Inflammatory macrophage treated with lipopolysaccharide for 1 hour (primary cell): ENCODE measurements at places on chromosomes 6 and 20.

DNA sequence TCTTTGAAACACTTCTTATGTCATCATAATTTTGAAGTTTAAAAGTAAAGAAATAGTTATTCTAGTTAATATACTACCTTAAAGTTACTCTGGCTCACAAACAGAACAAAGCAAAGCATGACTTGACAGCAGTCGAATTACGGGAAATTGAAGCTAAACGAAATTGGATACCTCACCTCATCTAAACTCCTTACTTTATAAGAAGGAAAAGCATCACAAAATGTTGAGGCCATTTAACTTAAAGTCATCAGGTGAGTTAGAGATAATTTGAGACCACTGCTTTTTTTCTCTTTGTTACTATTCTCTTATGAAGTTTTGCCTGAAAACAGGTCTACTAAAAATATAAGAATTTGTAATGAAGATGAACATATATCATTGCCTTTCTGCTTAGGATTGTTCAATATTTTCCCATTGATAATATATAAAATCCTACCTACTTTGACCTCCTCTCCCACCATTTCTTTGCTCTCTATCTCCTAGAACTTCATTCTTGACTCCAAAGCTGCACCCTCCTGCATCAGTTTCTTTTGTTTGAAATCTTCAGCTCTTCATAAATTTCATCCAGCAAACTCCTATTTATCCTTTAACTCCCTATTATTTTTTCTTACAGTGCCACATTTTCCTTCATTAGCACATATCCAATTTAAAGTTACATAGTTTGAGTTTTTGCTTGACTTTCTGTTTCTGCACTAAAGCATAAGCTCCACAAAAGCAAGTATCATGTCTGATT lies 510.7 kb upstream of the ZNF337 start:
- DNase-seq: no peak

DNA sequence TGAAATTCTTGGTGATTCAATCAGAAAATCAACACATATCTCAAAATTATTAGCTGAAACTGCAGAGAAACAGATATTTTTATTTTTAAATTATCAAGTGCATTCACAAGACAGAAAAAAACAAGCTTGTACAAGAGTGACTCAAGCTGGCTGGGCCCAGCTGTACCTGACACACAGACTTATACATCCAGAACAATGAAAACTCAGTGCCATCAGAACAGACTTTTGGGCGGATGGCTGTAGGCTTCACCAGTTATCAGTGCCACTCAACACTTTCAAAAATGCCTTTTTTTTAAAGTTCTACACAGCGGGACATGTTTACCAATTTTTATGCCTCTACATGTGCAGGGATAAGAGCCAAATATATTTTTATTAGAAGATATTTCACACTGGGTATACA lies 102.8 kb downstream of the MYB start:
- DNase-seq: no peak

- DNase-seq: peak; percentile 89
Observed at GRCh38 chr20:58691773-58692578, 624 bp upstream of the NPEPL1 start.

- no peak for DNase-seq
Observed at GRCh38 chr20:931401-931800, 15.3 kb upstream of the ANGPT4 start.

GRCh38 chr6:15793288-15793687 lies 130.5 kb upstream of the DTNBP1 start:
- DNase-seq: no peak

DNA sequence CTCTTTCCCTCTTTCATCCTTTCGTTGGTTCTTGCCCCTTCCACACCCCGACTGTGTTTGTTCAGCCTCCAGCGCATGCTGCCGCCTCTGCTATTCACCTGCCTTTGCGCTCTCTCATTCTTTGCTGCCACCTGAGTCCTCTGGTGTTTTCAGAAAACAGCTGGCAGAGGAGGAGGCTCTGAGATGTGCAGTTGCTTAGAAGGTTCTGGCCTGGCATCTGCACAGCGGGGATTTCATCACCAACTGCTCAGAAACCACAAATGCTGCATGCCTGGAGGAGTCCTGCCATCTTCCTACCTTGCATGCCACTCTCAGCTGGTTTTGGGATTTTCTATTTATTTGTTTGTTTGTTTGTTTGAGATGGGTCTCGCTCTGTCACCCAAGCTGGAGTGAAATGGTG lies 39.2 kb upstream of the CLDN20 start:
- no peak for DNase-seq
